ENCODE measurements at places on chromosomes 7 and 10.

- no peak for DNase-seq
These were observed 51.2 kb downstream of the ANLN start for GRCh38 chr7:36440880-36441279.

- DNase-seq = no peak
These were observed 58.3 kb downstream of the MMRN2 start for GRCh38 chr10:86899132-86899531.

DNA sequence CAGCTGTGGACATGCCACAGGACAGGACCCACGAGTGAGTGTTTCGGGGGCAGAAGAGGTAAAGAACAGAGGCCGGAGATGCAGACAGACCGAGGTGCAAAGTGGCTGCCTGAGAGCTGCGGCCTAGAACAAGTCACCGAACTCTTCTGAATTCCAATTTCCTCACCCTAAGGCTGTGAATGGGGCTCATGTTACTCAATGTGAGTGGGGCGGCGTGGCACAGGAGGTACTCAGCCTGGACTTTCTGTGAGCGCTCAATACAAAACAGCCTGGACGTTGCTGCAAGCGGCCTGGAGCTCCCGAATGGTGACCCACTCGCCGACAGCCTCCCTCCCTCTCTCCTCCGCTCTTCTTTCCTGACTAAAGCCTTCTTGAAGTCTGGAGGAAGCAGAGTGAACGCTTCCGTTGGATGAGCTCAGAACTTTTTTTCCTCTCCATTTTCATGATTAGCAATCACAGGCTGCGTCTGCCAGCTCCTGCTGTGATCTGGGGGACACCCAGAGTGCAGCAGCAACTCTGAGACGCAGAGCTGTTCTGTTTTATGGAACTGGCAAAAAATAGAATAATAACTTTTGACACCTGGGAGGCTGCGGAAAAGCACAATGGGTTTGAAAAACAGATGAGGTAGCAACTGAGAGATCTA lies 108.5 kb downstream of the PTPRN2 start:
- DNase-seq = no peak

- DNase-seq = no peak
These were observed 39.6 kb downstream of the GLI3 start for GRCh38 chr7:42197451-42197850.

DNA sequence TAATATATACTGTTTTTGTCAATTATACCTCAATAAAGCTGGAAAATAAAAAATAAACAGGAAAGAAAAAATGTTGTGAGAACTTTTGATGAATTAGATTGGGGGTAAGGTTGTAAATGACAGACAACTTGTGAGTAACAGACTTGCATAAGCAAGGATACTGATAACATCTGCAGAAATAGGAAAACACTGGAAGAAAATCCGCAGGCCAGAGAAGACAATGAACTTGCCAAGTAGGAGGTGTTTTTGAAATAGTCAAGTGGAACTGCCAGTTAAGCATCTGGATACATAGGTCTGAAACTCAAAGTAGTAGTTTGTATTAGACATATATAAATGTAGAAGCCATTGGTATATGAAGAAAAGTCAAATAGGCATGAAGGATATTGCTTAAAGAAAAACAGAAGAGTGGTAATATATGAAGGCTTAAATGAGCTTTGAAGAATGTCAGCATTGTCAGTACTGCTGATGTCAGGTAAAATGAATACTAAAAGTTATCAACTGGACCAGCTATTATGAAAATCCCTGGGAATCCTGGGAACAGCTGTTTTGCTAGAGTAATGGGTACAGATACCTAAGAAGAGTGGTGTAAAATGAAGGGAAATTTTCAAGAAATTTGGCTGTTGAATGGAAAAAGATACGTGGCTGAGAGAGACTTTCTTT lies 58.7 kb downstream of the DNAJC1 start:
- DNase-seq = no peak

DNA sequence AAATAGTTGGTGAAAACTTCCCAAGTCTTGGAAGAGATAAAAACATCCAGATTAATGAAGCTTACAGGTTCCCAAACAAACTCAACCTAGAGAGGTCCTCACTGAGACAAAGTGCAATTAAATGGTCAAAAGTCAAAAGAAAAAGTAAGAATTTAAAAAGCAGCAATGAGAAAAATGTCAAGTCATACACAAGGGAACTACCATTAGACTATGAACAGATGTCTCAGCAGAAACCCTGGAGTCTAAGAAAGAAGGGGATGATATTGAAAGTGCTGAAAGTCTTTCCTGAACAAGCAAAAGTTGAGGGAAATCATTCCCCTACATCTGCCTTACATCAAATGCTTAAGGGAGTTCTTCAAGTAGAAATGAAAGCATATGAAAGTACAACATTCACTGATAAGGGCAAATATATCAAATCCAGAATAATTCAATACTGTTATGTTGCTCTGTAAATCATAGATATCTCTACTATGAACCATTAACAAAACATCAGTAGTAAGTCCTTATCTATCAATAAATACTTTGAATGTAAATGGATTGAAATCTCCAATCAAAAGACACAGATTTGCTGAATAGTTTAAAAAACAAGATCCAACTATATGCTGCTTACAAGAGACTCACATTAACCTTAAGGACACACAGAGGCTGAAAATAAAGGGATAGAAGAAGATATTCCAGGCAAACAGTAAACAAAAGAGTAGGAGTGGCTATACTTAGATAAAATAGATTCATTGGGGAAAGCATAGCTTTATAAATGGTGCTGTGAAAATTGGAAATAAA lies 449.5 kb downstream of the PHTF2 start:
- no peak for DNase-seq

DNA sequence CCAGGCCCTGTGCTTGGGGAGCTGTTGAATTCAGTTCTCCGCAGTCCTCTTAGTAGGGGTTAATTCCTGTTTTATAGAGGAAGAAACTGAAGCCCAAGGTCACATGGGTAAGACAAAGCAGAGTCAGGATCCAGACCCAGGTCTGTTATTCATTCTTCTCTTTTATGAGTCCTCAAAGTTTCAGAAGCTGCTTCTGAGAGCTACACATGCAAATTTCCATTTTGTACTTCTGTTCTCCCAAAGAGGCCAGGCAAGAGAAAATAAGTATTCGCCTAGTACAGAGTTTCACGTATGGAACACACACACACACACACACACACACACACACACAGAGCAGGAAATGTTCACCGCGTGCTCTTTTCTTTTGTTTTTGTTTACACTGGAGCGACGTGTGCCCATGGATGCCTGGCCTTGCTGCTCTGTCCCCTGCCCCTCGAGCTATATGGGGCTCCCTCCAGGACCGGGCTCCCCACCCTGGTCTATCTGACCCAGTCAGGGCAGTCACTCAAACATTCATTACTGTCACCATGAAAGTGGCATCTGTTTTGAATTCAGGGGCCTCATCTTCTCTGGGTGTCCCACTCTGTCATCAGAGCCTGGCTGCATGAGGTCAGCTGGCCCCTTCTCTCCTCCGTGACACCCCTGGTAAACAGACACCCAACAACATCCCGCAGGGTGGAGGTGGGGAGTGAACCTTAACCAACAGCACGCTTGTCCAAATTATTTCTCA lies 84.4 kb downstream of the TNS3 start:
- no peak for DNase-seq

GRCh38 chr7:114021135-114021534 lies 102.3 kb upstream of the PPP1R3A start:
- DNase-seq = no peak

Data from NCI-H510A (cell line).